ENCODE measurements at places on chromosomes 6 and 20. TPM values are rescaled to one million over a fixed set of nuclear protein-coding genes. Genes with fewer than 3 reads are reported as not detected.

FAM209B gene
- total RNA-seq, result not detected

- DNase-seq, result no peak
Measured at GRCh38 chr6:157728183-157728881, 94.7 kb upstream of the SNX9 start.

DNA sequence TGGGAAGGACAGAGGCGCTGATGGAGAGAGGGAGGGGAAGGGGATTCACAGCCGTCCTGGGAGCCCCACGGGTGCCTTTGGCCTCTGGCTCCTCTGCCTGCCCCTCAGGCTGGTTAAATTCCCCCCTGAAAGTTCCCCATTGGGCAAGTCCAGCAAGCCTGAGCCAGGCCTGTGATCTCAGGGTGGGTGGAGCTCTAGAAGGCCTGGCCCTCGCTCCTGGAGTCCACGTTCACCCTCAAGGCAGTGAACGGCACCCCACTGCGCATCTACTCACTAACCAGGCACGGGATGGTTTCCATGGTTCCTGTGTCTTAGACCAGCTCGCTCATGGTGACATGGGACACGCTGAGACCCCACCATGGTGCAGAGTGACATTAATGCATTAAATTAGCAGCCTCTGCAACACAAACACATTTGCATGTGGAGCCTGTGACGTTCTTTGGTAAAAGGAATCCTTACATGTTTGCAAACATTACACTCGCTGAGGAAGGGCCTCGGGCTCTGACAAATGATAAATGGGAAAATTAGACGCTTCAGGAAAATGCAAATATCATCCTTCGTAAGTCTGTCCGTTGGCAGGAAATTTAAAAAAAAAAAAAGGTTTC, 452.7 kb downstream of the PREX1 start:
- DNase-seq, result no peak

GRCh38 chr6:5050009-5050408, 35.1 kb upstream of the PPP1R3G start:
- DNase-seq, result no peak

GRCh38 chr6:20463396-20463795, 61.7 kb downstream of the E2F3 start:
- DNase-seq, result no peak

- DNase-seq, result no peak
Measured at GRCh38 chr6:147930745-147931144, 411.9 kb upstream of the SASH1 start.

DNA sequence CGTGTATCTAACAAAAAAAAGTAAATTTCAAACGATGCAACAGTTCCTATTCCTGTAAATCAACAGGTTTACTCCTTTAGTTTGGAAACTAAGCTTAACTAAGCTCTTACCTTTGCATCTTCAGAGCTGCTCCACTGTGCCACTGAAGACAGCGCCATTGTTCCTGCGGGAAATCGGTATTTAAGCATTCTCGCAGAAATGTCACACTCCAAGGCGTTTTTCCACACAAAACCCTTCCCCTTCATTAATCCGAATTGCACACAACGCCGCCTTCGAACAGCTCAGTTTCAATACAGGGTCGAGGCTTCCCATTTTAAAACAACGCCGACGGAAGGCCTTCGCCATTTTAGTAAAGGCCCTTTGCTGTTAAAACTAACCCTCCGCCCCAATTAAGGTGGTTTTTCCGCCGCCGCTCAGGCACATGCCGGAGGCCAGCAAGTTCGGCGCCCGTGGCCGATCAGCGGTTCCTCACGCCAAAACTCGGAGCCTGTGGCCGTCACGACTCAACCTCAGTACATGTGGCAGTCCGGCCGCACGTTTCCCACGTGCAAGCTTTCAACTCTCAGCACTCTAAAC, 35.4 kb upstream of the SYNCRIP start:
- DNase-seq, result no peak

DNA sequence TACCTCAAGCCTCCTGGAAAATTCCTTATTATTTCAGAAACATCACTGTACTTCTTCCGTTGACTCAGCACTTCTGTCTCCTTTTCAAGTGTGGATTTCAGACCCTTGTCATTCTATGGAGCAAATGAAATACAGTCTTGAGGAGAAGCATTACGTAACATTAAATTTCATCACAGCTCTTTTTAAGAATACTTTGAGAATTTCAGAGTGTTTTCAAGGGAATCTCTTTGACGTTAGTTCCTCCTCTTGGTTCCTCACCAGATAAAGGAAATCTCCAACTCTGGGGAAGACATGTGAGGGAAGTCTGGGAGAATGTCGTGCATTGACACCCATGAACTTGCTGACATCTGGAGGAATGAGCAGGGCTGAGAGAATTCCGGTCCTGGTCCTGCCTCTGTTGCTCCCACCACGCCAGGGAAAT, 32.3 kb downstream of the UST start:
- DNase-seq, result peak; percentile 60

GRCh38 chr6:85679445-85680123, 36.9 kb upstream of the SYNCRIP start:
- DNase-seq, result no peak

RIMS1 gene
- 1.3 TPM for total RNA-seq

ZSCAN23 gene
- total RNA-seq, result 9.0 TPM

GRCh38 chr20:19945732-19946670, 71.2 kb upstream of the NAA20 start:
- DNase-seq, result no peak

- DNase-seq, result peak; percentile 83
Measured at GRCh38 chr6:166078294-166078693, 89.4 kb downstream of the TBXT start.

DNA sequence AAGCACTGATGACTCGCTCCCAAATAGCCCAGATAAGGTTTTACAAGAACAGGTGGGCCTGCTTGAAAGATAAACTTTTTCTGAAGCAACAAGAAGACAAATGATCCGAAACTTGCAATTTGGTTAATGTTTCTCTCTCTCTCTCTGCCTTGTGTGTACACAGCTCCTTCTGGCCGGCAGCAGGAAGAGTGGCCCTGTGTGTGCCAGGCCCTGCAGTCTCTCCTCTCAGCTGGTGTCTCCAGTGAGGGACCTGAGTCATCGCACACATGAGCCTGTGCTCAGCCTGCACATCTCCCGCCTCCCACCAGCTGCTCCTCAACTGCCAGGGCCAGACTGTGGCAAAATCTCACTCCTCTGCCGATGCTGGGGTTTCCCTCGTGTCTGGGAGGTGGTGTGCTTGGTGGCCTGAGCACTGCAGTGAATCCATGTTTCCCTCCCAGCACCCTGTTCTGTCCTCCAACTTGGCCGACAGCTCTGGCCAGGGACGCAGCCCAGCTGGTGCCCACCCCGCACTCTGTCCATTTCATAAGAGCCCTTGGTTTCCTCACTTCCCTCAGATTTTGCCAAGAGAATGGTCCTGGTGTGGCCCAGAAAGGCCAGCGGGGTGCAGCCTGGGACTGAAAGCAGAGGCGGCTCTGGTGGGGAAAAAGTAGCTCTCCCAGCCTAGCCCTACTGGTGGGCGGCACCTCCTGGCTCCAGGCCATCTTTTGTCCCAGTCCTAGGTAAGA, 49.4 kb downstream of the ERMARD start:
- peak; percentile 47 for DNase-seq

GRCh38 chr6:93571346-93571745, 152.0 kb upstream of the EPHA7 start:
- no peak for DNase-seq

- peak; percentile 64 for DNase-seq
Measured at GRCh38 chr6:15621203-15622044, 41.4 kb downstream of the DTNBP1 start.

DNA sequence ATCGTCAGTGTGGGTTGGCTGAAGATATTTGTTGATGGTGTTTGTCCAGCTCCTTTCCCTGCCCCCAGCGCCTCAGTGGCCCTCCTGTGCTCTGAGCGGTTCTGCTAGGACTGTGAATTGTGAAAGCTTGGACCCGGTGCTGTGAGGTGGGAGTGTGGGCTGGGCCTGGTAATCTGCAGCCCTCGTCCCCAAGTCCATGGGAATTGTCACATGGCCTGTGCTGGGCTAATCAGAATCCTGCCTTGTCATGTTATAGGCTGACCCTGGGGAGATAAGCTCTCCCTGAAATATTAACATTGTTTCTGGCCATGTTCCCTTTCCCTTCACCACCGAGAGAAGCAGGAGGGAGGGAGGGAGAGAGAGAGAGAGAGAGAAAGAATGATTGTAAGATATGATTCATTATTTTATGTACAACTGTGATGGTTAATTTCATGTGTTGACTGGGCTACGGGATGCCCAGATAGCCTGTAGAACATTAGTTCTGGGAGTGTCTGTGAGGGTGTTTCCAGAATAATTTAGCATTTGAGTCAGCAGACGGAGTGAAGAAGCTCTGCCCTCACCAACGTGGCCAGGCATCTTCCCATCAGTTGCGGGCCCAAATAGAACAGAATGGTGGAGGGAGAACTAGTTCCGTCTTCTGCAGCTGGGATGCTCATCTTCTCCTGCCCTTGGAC, 62.4 kb downstream of the TFAP2C start:
- no peak for DNase-seq

- DNase-seq, result no peak
Measured at GRCh38 chr6:83510791-83511190, 1.5 kb upstream of the PRSS35 start.

All from fibroblast of villous mesenchyme (primary cell).